ENCODE measurements at places on chromosomes 1 and 21. TPM values are rescaled to one million over a fixed set of nuclear protein-coding genes. Genes with fewer than 3 reads are reported as not detected.

CD34 gene
- total RNA-seq = 0.52 TPM

- H3K27me3 ChIP-seq = peaks cover 6% of the 10 kb centered on the region
- no peaks in the 10 kb centered on the region for H3K36me3 ChIP-seq
- H3K27ac ChIP-seq = no peak overlapping the region
These were observed 7.6 kb downstream of the DNMT3L start for GRCh38 chr21:44253832-44254710.

- no peaks in the 10 kb centered on the region for H3K36me3 ChIP-seq
- peaks cover 45% of the 10 kb centered on the region for H3K4me1 ChIP-seq
- no peak overlapping the region for H3K4me3 ChIP-seq
- H3K27ac ChIP-seq = no peak overlapping the region
- H3K27me3 ChIP-seq = no peaks in the 10 kb centered on the region
- DNase-seq = no peak
These were observed 21.7 kb downstream of the CRYAA start for GRCh38 chr21:43190544-43190943.

GRCh38 chr1:119327450-119328155 is 41.0 kb upstream of the HAO2 start:
- H3K27ac ChIP-seq = no peak overlapping the region
- no peaks in the 10 kb centered on the region for H3K4me1 ChIP-seq
- DNase-seq = no peak
- H3K27me3 ChIP-seq = no peaks in the 10 kb centered on the region

- peaks cover 19% of the 10 kb centered on the region for H3K4me1 ChIP-seq
- peak; percentile 46 for DNase-seq
- H3K4me3 ChIP-seq = no peak overlapping the region
- H3K27ac ChIP-seq = no peak overlapping the region
These were observed 82.3 kb downstream of the DENND1B start for GRCh38 chr1:197692965-197693364.

OR2T11 gene
- not detected for total RNA-seq

- no peaks in the 10 kb centered on the region for H3K27me3 ChIP-seq
- peaks cover 21% of the 10 kb centered on the region for H3K4me1 ChIP-seq
- peaks cover 79% of the 10 kb centered on the region for H3K36me3 ChIP-seq
These were observed 80.0 kb downstream of the USP25 start for GRCh38 chr21:15809818-15810217.

GJA8 gene
- not detected for total RNA-seq

GBP4 gene
- 0.05 TPM for total RNA-seq

- H3K27me3 ChIP-seq = peaks cover 24% of the 10 kb centered on the region
- no peak overlapping the region for H3K4me3 ChIP-seq
- no peaks in the 10 kb centered on the region for H3K36me3 ChIP-seq
These were observed 24.9 kb upstream of the TMEM52 start for GRCh38 chr1:1943834-1944570.

GRCh38 chr1:201119206-201120197 is 7.3 kb upstream of the CACNA1S start:
- no peak overlapping the region for H3K4me3 ChIP-seq
- peaks cover 9% of the 10 kb centered on the region for H3K4me1 ChIP-seq
- H3K27me3 ChIP-seq = no peaks in the 10 kb centered on the region
- H3K27ac ChIP-seq = no peak overlapping the region
- DNase-seq = no peak
- H3K36me3 ChIP-seq = no peaks in the 10 kb centered on the region

DNA sequence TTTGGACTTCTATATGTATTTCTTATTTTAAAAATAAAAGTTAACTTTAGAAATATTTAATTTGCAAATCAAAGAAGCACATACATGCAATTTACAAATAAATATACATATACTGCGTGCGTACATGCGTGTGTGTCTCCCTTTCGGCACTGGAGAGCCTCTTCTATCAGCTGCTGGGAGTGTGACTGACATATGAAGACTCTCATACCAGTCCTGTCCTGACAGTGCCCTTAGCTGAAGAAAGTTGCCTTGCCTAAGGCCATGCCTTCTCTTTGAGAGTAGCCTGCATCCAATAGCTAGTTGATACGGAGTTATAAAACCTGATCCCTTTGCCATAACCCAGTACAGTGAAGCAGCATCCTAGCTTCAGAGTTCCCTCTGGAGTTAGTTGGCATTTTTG is 282.4 kb upstream of the NEGR1 start:
- H3K36me3 ChIP-seq = no peaks in the 10 kb centered on the region
- no peak overlapping the region for H3K27ac ChIP-seq
- no peak for DNase-seq
- H3K27me3 ChIP-seq = no peaks in the 10 kb centered on the region

CRYBG2 gene
- 14.2 TPM for total RNA-seq

PLA2G2F gene
- not detected for total RNA-seq

GRCh38 chr21:43786807-43787440 is 2.5 kb upstream of the RRP1 start:
- H3K4me3 ChIP-seq = no peak overlapping the region
- DNase-seq = no peak
- peaks cover 13% of the 10 kb centered on the region for H3K4me1 ChIP-seq
- no peaks in the 10 kb centered on the region for H3K27me3 ChIP-seq

DNA sequence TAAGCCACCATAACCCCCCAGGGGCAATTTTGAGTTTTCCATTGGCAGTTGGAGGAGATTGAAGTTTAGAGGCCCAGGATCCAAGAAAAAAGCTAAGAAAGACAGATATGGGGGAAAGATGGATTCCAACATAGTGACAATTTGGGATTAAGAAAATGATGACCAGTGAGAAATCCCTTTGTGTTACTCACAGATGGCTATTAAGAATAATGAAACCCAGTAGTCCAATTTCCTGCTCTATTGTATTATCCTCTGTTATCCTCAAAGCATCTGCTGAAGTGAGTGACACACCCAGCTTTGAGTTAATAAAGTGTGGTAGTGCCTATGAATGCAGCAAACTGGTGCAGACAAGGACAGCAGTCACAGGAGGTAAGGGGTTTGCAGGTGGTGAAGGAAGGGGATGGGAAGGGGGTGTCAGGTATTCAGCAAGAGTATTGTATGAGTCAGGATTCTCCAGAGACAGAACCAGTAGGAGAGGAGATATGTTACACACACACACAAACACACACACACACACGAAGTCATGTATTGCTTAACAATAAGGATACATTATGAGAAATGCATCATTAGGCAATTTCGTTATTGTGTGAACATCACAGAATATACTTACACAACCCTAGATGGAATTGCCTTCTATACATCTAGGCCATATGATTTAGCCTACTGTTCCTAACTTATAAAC is 112.4 kb upstream of the VANGL1 start:
- no peak overlapping the region for H3K4me3 ChIP-seq
- peaks cover 11% of the 10 kb centered on the region for H3K4me1 ChIP-seq
- H3K27ac ChIP-seq = no peak overlapping the region
- no peaks in the 10 kb centered on the region for H3K36me3 ChIP-seq

DNA sequence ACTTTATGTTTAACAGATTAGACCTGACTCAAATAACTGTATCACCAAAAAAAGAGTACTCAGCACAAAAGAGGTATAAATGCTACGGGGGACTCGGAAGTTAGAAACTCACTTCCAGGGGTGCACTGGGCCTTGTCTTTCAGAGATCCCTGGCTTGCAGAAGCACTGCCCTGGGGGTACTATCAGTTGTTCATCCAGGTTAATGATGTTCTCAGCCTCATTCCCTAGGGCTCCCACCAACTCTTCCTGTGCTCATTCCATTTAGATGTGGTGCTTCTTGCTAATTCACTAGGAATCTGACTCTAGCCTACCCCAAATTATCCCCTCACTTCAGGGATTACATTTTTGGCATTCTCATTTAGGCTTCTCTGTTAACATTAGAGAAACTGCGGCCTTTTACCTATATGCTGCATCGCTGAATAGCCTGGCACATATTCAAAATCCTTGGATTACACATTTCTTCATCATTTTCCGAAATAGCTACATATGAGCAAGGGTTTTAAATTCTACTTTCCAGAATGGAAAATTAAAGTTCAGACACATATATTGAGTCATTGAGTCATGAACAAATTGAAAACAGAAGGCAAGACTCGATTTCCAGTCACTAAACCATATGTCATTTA is 338.5 kb downstream of the KCTD3 start:
- no peak overlapping the region for H3K27ac ChIP-seq
- peaks cover 86% of the 10 kb centered on the region for H3K27me3 ChIP-seq
- H3K4me1 ChIP-seq = no peaks in the 10 kb centered on the region
- H3K36me3 ChIP-seq = no peaks in the 10 kb centered on the region

- H3K4me1 ChIP-seq = no peaks in the 10 kb centered on the region
- no peaks in the 10 kb centered on the region for H3K36me3 ChIP-seq
- no peak for DNase-seq
- no peaks in the 10 kb centered on the region for H3K27me3 ChIP-seq
- H3K4me3 ChIP-seq = no peak overlapping the region
- H3K27ac ChIP-seq = no peak overlapping the region
These were observed 389.6 kb upstream of the C1orf87 start for GRCh38 chr1:60463146-60463545.

FLG gene
- total RNA-seq = 0.12 TPM

TGFB2 gene
- total RNA-seq = 5.3 TPM

- no peaks in the 10 kb centered on the region for H3K27me3 ChIP-seq
- H3K27ac ChIP-seq = no peak overlapping the region
- H3K4me1 ChIP-seq = no peaks in the 10 kb centered on the region
These were observed 75.8 kb downstream of the FHAD1 start for GRCh38 chr1:15322648-15323350.

- peaks cover 26% of the 10 kb centered on the region for H3K36me3 ChIP-seq
- H3K27ac ChIP-seq = peak within 1 kb of the TSS; percentile 90
- no peaks in the 10 kb centered on the region for H3K27me3 ChIP-seq
These were observed at the start of gene SH2D5 for GRCh38 chr1:20732588-20733359. Gene SH2D5, minus strand, starts transcription at chr1:20732703. Its CDS starts 4,659 bp downstream, at chr1:20728044.

DNA sequence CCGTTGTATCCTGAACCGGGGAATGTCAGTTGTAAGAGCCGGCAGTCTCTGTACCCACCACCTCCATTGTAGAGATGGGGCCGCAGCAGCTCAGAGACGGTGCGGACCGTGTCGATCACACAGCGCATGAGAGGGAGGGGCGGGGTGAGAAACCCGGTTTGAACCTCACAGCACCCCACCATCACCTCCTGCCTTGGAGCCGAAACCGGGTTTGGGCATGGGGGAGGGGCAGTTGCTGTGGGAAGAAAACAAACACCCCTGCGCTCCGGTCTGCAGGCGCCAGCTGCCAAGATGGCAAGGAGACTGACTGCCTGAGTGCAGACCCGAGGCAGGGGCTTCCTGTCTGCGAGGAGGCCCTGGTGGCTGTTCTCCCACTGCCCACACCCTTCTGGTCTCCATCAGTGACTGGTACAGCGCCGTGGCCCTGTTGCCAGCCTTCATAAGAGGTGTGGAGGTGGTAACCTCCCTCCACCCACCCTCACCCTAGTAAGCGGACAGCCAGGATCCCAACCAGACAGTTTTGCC is 69.2 kb upstream of the SSBP3 start:
- H3K4me3 ChIP-seq = no peak overlapping the region
- H3K27me3 ChIP-seq = peaks cover 25% of the 10 kb centered on the region
- no peak overlapping the region for H3K27ac ChIP-seq
- H3K4me1 ChIP-seq = no peaks in the 10 kb centered on the region

GRCh38 chr1:232597721-232598120 is 32.2 kb downstream of the SIPA1L2 start:
- no peak overlapping the region for H3K4me3 ChIP-seq
- H3K27me3 ChIP-seq = no peaks in the 10 kb centered on the region
- H3K36me3 ChIP-seq = peaks cover 6% of the 10 kb centered on the region
- peak; percentile 21 for DNase-seq
- no peak overlapping the region for H3K27ac ChIP-seq

GRCh38 chr21:25788677-25789076 is 53.9 kb downstream of the GABPA start:
- H3K4me1 ChIP-seq = peaks cover 6% of the 10 kb centered on the region
- H3K27me3 ChIP-seq = peaks cover 40% of the 10 kb centered on the region
- H3K27ac ChIP-seq = no peak overlapping the region
- no peaks in the 10 kb centered on the region for H3K36me3 ChIP-seq
- DNase-seq = no peak

USH2A gene
- not detected for total RNA-seq

- no peaks in the 10 kb centered on the region for H3K36me3 ChIP-seq
- peaks cover 26% of the 10 kb centered on the region for H3K4me1 ChIP-seq
- H3K4me3 ChIP-seq = no peak overlapping the region
- H3K27me3 ChIP-seq = no peaks in the 10 kb centered on the region
- DNase-seq = no peak
- no peak overlapping the region for H3K27ac ChIP-seq
These were observed 47.7 kb downstream of the CDC42BPA start for GRCh38 chr1:227270554-227270953.

TUFT1 gene
- total RNA-seq = 90.6 TPM

CDK11B gene
- 32.0 TPM for total RNA-seq

LCE3A gene
- total RNA-seq = not detected

ADAMTS1 gene
- total RNA-seq = 1.3 TPM

CASQ2 gene
- not detected for total RNA-seq

- H3K4me1 ChIP-seq = no peaks in the 10 kb centered on the region
- no peak overlapping the region for H3K4me3 ChIP-seq
- H3K27ac ChIP-seq = no peak overlapping the region
These were observed 27.8 kb downstream of the IGFN1 start for GRCh38 chr1:201218409-201218808.

GRCh38 chr1:94055459-94056122 is 65.4 kb downstream of the ABCA4 start:
- H3K36me3 ChIP-seq = no peaks in the 10 kb centered on the region
- H3K27ac ChIP-seq = no peak overlapping the region
- no peaks in the 10 kb centered on the region for H3K27me3 ChIP-seq

GRCh38 chr1:162822391-162823200 is 32.1 kb downstream of the HSD17B7 start:
- H3K4me3 ChIP-seq = peak overlapping the region; percentile 63
- H3K4me1 ChIP-seq = peaks cover 6% of the 10 kb centered on the region
- DNase-seq = peak; percentile 27
- H3K27me3 ChIP-seq = no peaks in the 10 kb centered on the region

SLAMF9 gene
- total RNA-seq = not detected

- H3K27me3 ChIP-seq = no peaks in the 10 kb centered on the region
- H3K4me1 ChIP-seq = no peaks in the 10 kb centered on the region
- no peaks in the 10 kb centered on the region for H3K36me3 ChIP-seq
- DNase-seq = no peak
These were observed 125.8 kb upstream of the SLC44A3 start for GRCh38 chr1:94694226-94694915.

DNA sequence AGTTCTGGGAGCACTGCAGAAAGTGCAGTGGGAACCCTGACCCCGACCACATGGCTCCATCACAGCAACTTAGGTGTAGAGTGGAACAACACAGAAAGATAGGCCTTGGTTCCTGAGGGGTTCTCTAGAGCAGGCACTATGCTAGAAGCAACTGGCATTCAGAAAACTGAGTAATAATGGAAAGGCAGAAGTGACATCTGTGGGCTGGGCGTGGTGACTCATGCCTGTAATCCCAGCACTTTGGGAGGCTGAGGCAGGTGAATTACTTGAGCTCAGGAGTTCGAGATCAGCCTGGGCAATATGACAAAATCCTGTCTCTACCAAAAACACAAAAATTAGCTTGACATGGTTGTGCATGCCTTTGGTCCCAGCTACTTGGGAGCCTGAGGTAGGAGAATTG is 5.3 kb downstream of the MRPS15 start:
- peaks cover 53% of the 10 kb centered on the region for H3K36me3 ChIP-seq
- no peaks in the 10 kb centered on the region for H3K27me3 ChIP-seq
- peaks cover 6% of the 10 kb centered on the region for H3K4me1 ChIP-seq
- no peak overlapping the region for H3K27ac ChIP-seq
- H3K4me3 ChIP-seq = no peak overlapping the region

CELA2A gene
- not detected for total RNA-seq
